ENCODE measurements at places on chromosomes 12 and 14. TPM values are rescaled to one million over a fixed set of nuclear protein-coding genes. Genes with fewer than 3 reads are reported as not detected.

- no peak overlapping the region for H3K27ac ChIP-seq
- H3K36me3 ChIP-seq = no peaks in the 10 kb centered on the region
- H3K4me3 ChIP-seq = no peak overlapping the region
- no peak for DNase-seq
These were observed 347.9 kb downstream of the BCAT1 start for GRCh38 chr12:24600996-24601395.

DNA sequence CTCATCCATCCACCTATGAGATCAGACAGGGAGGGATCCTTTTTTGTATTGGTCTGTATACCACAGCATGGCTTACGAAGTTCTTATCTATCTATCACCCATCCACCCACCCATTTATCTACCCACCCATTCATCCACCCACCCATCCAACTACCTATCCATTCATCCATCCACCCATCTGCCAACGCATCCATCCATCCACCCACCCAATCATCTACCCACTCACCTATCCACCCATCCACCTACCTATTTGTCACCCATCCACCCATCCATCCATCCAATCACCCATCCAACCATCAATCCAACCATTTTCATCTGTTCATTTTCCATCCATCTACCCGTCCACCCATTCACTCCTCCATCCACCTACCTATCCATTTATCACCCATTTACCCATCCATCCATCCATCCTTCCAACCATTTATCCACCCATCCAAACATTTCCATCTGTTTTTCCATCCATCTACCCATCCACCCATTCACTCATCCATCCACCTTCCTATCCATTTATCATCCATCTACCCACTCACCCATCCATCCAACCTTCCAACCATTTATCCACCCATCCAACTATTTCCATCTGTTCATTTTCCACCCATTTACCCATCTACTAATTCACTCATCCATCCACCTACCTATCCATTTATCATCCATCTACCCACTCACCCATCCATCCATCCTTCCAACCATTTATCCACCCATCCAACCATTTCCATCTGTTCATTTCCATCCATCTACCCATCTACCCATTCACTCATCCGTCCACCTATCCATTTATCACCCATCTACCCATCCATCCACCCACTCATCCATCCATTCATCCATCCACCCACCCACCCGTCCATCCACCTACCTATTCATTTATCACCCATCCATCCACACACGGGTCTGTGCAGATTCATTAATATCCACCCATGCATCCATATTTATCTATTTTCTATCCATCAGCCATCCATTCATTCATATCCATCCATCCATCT, 13.3 kb downstream of the SDS start:
- H3K4me3 ChIP-seq = no peak overlapping the region
- DNase-seq = no peak
- H3K27ac ChIP-seq = no peak overlapping the region
- peaks cover 3% of the 10 kb centered on the region for H3K36me3 ChIP-seq
- no peaks in the 10 kb centered on the region for H3K4me1 ChIP-seq

GRCh38 chr12:88870000-88870737, 289.9 kb upstream of the KITLG start:
- no peaks in the 10 kb centered on the region for H3K36me3 ChIP-seq
- no peaks in the 10 kb centered on the region for H3K4me1 ChIP-seq
- H3K27ac ChIP-seq = no peak overlapping the region
- no peaks in the 10 kb centered on the region for H3K27me3 ChIP-seq
- no peak overlapping the region for H3K4me3 ChIP-seq

GRCh38 chr12:30437616-30438015, 258.1 kb downstream of the IPO8 start:
- no peak for DNase-seq
- no peak overlapping the region for H3K27ac ChIP-seq

GRCh38 chr14:48350971-48351370, 675.6 kb upstream of the MDGA2 start:
- no peaks in the 10 kb centered on the region for H3K4me1 ChIP-seq
- no peak for DNase-seq
- no peaks in the 10 kb centered on the region for H3K36me3 ChIP-seq
- H3K4me3 ChIP-seq = no peak overlapping the region
- no peaks in the 10 kb centered on the region for H3K27me3 ChIP-seq

DNA sequence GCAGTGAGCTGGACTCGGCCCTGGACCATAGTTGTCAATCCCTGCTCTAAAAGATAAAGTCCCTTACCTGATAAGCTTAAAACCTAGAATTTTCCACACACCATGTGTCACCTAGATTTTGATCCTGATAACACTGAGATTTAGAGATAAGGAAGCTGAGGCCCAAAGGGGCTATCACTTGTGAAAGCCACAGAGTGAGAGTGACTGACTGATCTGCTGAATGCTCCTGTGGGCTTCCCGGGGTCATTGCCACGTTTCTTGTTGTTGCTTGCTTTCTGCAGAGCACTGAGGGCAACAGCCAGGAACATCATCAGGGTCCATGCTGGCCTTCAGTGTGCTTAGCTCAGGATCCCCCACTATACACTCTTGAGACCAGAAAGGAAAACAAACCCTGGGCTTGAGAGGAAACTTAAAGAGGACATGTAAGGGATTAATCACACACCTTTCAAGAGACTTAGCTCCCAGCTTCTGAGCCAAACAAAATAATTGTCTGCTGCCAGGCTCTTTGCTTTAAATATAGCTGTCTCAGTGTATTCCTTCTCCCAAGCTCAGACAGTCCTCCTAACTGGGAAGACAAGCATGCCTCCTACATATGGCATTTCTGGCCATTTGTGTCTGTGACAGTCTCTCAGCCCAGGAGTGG, 82.6 kb upstream of the ARHGAP5 start:
- H3K27ac ChIP-seq = no peak overlapping the region
- no peaks in the 10 kb centered on the region for H3K27me3 ChIP-seq
- H3K36me3 ChIP-seq = no peaks in the 10 kb centered on the region

- no peaks in the 10 kb centered on the region for H3K36me3 ChIP-seq
- H3K4me1 ChIP-seq = no peaks in the 10 kb centered on the region
- H3K27me3 ChIP-seq = peaks cover 11% of the 10 kb centered on the region
- H3K4me3 ChIP-seq = no peak overlapping the region
- no peak for DNase-seq
- no peak overlapping the region for H3K27ac ChIP-seq
These were observed 3.9 kb downstream of the GPHN start for GRCh38 chr14:66511849-66512248.

DNA sequence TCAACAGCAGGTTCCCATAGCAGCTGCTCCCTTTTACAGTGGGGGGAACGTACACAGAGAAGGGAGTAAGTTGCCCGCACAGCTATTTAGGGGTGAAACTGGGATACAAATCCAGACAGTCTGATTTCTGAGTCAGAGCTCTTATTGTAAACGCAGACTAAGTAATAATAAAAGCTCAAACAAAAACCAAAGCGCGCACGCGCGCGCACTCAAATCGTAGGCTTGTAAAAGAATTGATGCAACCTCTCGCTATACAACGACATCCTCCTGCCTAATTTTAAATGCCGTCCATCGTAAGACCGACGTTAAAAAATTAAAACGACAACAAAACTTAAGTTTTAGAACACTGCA, 747 bp upstream of the DACT1 start:
- no peak overlapping the region for H3K27ac ChIP-seq
- H3K27me3 ChIP-seq = peaks cover 35% of the 10 kb centered on the region
- H3K36me3 ChIP-seq = no peaks in the 10 kb centered on the region
- peak overlapping the region; percentile 73 for H3K4me3 ChIP-seq

GRCh38 chr12:27905285-27906126, 67.0 kb downstream of the PTHLH start:
- H3K4me3 ChIP-seq = peak overlapping the region; percentile 35
- peaks cover 5% of the 10 kb centered on the region for H3K4me1 ChIP-seq
- no peak for DNase-seq
- 0 out of 2 replicates have a peak overlapping the region, but pooled peaks have one; percentile 22 for H3K27ac ChIP-seq
- H3K27me3 ChIP-seq = no peaks in the 10 kb centered on the region

- no peak overlapping the region for H3K27ac ChIP-seq
- H3K4me3 ChIP-seq = no peak overlapping the region
- DNase-seq = no peak
- no peaks in the 10 kb centered on the region for H3K36me3 ChIP-seq
These were observed 58.7 kb downstream of the SUSD6 start for GRCh38 chr14:69670093-69670492.

DNA sequence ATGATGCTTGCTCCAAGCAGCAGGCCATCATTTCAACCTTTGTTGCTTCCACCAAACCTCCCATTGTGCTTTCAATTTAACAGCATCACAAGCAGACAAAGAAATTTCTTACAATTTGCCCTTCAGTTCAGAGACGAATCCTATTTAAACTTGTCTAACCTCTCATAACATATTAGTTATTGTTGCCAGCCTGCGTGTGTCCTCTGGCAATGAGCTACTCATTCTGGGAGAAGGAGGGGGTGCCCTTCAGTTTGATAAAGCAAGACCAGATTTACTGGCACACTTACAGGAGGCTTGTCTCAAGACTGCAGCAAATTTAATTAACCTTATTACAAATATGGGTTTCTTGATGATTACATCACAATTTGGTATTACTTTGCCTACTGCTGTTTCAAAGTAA, 203.6 kb upstream of the SOX5 start:
- DNase-seq = no peak
- H3K27me3 ChIP-seq = no peaks in the 10 kb centered on the region
- no peak overlapping the region for H3K4me3 ChIP-seq

DNA sequence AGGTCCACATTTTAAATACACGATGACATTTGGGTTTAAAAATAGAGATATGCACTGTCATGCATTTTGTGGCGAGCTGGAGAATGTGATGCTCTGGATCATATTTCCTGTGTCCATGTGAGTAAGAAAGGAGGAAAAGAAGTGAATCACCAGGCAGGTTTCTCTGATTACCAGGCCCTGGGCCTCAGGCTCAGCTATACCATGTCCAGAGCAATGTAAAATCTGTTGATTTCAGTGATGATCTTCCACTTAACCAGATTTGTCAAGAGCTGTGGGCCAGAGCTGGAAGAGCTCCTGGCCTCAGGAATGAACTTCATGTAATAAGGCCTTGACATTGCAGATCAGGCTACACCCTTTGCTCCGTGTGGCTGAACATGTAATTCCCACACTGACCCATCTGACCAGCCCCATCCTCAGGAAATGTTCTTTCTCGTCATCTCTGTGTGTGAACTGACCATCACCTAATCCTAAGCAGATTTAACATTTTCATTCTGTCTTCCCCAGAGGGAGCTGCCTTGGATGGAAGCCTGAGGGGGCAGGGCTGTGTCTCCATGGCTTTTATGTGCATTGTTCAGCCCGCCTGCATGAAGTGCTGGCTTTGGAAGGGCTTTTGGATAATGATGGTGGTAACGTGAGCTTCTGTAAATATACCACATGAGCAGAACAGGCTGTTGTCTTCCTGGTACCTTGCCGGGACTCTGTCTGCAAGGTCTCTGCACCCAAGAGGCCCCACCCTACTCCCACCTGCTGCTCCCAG, 54.5 kb downstream of the CRACR2A start:
- H3K27me3 ChIP-seq = no peaks in the 10 kb centered on the region
- H3K4me3 ChIP-seq = no peak overlapping the region
- H3K27ac ChIP-seq = no peak overlapping the region
- no peaks in the 10 kb centered on the region for H3K36me3 ChIP-seq
- DNase-seq = no peak
- no peaks in the 10 kb centered on the region for H3K4me1 ChIP-seq

DNA sequence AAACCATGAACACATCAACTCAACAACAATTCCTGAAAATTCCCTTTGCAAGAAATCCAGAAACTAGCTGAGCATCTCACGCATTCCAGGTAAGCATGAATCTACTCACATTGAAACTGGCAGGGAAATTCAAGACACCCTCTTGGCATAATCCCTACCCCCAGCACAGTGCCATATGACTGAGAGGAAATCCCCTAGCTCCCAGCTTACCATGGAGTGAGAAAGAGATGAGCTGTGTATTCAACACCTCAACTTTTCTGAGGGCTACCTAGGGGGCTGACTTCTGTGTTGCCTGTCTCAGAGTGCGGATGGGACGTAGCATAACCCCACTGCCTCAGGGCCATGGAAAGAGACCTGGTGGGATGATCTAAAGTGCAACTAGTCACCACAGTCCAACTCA, 37.7 kb upstream of the GPR132 start:
- H3K27ac ChIP-seq = no peak overlapping the region
- no peaks in the 10 kb centered on the region for H3K4me1 ChIP-seq
- H3K4me3 ChIP-seq = no peak overlapping the region
- no peaks in the 10 kb centered on the region for H3K36me3 ChIP-seq
- no peak for DNase-seq

DNA sequence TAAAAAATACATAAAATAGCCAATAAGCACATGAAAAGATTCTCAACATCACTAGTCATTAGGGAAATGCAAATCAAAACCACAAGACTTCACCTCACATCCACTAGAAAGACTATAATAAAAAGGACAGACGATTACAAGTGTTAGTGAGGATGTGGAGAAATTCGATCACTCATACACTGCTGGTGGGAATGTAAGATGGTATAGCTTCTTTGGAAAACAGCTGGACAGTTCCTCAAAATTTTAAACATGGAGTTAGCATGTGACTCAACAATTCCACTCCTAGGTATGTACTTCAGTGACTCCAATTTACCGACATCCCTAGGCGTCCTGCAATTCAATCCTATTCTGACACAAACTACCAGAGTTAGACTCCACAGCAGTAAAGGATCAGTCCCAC, 13.7 kb downstream of the TRIM9 start:
- no peak overlapping the region for H3K27ac ChIP-seq
- H3K4me1 ChIP-seq = no peaks in the 10 kb centered on the region
- no peaks in the 10 kb centered on the region for H3K36me3 ChIP-seq
- DNase-seq = no peak
- H3K27me3 ChIP-seq = no peaks in the 10 kb centered on the region

The AQP5 gene
- total RNA-seq = 1.7 TPM

The CAPZA3 gene
- total RNA-seq = not detected

The OAS3 gene
- total RNA-seq = 0.73 TPM

The PLEKHA5 gene
- total RNA-seq = 66.1 TPM

The BIN2 gene
- total RNA-seq = not detected

The CHFR gene
- 44.6 TPM for total RNA-seq

The SLCO1A2 gene
- total RNA-seq = 4.4 TPM

The PPP4R4 gene
- 9.6 TPM for total RNA-seq

The PTPN6 gene
- total RNA-seq = 28.4 TPM

The LMO3 gene
- 16.7 TPM for total RNA-seq

Data from H1 (cell line).